ENCODE measurements at places on chromosomes 7 and 10.

- no peak for DNase-seq
These were observed 111.5 kb downstream of the PLXNA4 start for GRCh38 chr7:132464740-132465139.

GRCh38 chr10:28853195-28853594 is 175.9 kb downstream of the BAMBI start:
- no peak for DNase-seq

DNA sequence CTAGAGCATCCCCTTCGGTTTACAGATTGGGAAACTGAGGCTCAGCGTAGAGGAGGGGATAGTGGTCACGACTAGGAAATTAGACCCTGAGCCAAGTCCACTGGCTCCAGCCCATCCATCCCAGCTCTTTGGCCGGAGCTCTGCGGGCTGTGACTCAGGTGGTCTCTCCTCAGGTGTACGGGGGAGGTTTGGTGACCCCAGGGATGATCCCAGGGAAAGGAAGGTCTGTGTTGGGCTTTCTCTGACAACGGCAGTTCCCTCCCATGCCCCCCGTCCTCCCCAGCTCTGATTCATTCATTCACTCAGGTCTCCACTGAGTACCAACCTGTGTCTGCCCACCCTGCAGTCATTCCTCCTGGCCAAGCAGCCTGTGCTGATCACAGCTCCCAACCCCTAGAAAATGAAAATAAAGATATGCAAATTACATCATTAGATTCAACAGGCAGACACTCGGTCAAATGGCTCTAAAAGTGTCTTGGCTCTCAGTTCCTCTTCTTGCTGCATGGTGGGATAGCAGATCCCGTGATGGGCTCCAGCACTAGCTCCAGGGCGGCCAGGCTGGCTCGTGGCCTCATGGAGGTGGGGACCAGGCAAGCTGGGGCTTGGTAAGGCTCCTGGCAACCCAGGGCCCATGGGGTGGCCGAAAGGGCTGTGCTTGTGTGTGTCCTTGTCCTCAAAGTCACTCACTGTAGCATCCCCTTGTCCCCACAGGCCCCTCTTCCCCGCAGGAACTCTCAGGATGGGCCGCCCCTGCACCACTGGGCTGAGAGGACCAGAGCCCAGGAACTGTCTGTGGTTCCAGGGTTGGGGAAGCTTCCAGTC is 37.8 kb downstream of the CLRN3 start:
- DNase-seq, result no peak

DNA sequence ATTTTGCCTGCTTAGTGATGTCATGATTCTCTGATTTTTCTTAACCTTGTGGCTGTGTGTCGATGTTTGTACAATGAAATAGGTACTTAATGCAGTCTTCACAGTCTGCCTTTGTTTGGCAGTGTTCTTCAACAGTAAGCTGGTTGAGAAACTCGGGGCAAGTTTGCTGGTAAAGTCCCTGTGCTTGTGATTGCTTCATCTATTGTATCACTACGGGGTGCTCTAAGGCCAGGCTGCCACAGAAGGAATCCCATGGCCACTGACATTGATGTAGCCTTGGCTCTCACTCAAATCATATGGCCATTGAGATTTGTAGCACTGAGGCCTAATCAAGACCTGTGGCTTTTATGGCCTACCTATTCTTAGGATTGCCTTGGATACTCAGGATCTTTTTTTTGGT is 33.5 kb upstream of the PRSS37 start:
- no peak for DNase-seq

DNA sequence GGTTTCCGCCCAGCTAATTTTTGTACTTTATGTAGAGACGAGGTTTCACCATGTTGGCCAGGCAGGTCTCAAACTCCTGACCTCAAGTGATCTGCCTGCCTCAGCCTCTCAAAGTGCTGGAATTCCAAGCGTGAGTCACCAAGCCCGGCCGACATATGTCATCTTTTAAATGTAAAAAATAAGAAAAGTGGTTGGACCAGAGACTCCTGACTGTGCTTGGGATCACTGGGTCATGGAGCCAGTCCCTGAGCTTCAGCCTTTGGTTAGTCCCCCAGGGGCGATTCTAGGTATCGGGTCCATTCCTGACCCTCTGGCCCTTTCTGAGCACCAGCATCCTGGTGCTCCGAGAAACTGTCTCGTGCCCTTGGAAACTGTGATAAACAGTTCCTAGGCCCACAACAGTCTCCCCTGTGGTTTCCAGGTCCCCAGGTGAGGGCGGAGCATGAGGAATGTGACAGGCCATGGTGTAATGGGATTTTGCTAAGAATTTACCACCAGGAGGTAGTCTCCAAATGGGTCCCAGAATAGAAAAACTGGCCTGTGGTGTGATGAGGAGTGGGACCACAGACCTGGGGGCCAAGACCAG is 32.8 kb downstream of the UBTD1 start:
- DNase-seq, result no peak

GRCh38 chr7:26696978-26697377 is 167.4 kb downstream of the SKAP2 start:
- DNase-seq, result no peak

DNA sequence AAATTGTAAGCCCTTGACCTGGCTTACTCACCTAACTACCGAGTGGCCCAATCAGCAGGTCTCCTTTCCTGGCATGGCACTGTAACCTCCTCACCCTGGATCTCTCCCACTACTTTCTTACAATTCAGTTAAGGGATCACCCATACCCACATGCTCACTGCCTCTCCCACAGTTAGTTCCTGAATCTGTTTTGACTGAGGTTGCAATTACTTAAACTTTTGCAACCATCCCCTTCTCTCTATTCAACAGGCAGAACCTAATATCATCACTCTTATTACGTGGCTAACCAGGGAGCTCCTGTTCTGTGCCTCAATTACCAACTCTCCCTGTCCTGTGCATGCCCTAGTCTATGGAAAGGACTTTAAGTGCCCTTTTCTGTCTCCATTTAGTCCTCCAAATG is 84.2 kb upstream of the IKZF1 start:
- DNase-seq, result no peak

DNA sequence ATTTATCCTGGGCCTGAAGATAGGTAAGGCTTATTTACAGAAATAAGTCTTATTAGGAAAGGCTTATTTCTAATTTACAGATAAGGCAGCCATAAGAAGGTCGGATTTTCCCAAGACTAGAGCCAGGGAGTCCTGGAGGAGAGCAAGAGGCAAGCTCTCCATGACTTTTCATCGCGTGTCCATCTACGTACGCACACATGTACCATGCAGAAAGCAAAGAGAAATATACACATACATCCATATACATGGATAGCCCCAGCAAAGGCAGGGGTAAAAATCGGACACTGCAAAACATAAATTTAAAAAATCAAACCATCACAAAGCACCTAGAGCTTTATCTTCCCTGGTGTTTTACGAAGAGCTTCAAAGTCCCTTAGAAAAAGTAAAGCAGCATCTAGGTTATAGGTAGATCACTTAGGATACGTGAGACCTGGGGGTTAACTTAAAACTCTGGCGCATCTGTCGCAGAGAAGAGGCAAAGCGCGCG is 25.8 kb upstream of the ZRANB1 start:
- DNase-seq, result no peak

GRCh38 chr10:48509974-48510692 is 94.7 kb downstream of the ARHGAP22 start:
- DNase-seq, result no peak
